ENCODE measurements at places on chromosomes 4 and X. TPM values are rescaled to one million over a fixed set of nuclear protein-coding genes. Genes with fewer than 3 reads are reported as not detected.

The EXOC1L gene
- total RNA-seq, result not detected

The NEXMIF gene
- total RNA-seq, result 1.1 TPM

The NAP1L2 gene
- total RNA-seq, result 22.6 TPM

The RAB33A gene
- 5.1 TPM for total RNA-seq

The ETDA gene
- total RNA-seq, result not detected

The CT47B1 gene
- not detected for total RNA-seq

The HHIP gene
- total RNA-seq, result not detected

The SMIM43 gene
- total RNA-seq, result not detected

The RRAGB gene
- 12.9 TPM for total RNA-seq

The CTAG2 gene
- total RNA-seq, result not detected

The KIAA1210 gene
- not detected for total RNA-seq

The TRIM75 gene
- total RNA-seq, result not detected

The PPBP gene
- total RNA-seq, result not detected

The ING2 gene
- 38.0 TPM for total RNA-seq

The XK gene
- total RNA-seq, result 1.0 TPM

The HPGDS gene
- total RNA-seq, result not detected

The SASH3 gene
- total RNA-seq, result not detected

The TLR10 gene
- not detected for total RNA-seq

The WAS gene
- 0.37 TPM for total RNA-seq

The ARX gene
- 5.3 TPM for total RNA-seq

The CNGA1 gene
- total RNA-seq, result 1.5 TPM

The PAGE1 gene
- total RNA-seq, result not detected

The WDR17 gene
- total RNA-seq, result 4.7 TPM

The DACH2 gene
- 0.11 TPM for total RNA-seq

The HGFAC gene
- not detected for total RNA-seq

Data from neural progenitor cell (in vitro differentiated cells).